Stimulated activated CD4-positive, alpha-beta T cell treated with anti-CD3 and anti-CD28 coated beads, Interleukin-15, amount 100 ng/mL, for 1 hour (primary cell): ENCODE measurements at places on chromosomes 7 and 10.
A peak's percentile ranks its signal among the peaks of the same experiment; 100 is the strongest.

- DNase-seq, result no peak
These were observed 77.4 kb upstream of the PPP1R9A start for GRCh38 chr7:94829987-94830386.

DNA sequence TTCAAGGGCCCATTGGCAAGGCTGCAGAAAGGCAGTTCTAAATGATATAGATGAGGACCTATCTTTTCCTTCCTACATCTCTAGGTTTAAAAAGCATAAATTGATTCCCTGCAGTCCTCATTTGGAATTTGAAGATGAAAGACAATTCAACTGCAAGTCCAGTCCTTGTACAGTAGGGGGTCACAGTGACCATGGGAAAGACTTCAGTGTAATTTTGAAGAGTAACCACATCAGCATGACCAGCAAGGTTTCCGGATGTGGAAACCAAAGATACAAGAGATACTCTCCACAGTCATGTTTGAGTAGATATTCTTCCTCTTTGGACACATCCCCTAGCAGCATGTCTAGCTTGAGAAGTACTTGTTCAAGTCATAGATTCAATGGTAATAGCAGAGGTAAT is 539.3 kb upstream of the TEX47 start:
- DNase-seq, result no peak

DNA sequence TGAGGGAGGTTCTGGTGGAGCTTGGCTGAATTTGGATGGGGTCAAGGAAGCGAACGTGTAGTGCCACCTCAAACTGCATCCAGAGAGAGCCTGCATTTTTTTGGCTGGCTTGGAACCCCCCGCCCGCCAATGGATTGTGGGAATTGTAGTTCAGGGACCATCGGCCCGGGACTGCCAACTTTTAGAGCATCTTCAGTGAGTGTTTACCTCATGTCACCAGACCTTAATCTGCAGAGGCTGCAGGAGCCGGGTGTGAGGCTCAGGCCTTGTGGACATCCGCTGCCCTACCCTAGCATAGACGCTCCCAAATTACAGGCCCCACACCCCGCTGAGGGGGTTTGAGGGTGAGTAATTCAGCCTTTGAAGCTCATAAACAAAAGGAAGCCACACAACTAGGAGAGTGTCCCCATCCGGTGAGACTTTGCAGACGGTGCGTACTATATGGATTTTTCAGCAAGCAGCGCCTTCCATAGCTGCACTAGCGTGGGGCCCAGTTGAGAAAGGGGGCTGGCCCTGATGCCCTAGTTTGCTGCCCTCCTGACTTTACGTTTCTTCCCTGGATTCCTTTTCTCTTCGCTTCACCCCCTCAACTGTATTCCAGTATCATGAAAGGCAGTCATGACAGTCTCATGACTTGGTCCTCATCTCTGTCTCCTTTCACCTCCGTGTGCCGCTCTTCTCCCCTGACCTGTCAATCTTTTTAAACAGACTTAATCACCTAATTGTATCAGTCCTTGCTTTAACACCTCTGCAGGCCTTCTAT is 717 bp downstream of the CNPY4 start:
- peak; percentile 49 for DNase-seq

DNA sequence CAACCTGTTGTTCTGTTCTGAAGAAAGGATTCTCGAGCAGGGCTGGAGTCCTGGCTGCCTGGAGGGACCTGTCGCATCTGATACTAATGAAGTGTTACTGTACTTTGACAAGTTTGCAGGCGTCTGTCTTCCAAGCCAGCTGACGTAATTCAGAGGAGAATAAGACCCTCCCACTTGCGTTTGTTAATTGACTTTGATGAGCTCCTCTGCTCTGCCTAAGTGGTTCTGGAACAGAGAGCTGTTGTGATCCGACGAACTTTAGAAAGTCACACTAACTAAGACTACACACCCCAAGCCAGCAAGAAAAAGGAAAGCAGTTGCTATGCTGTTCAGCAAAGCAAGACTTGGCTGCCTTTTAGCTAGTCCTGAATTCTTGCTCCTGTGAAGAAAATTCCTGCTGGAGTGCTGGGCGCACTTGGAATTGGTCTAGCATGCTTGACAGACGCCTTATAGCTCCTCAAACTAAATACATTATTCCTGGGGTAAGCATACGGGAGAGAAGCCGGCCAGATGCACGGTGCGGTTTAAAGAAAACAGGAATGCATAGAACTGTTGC is 200.3 kb downstream of the CACNB2 start:
- DNase-seq, result no peak

- no peak for DNase-seq
These were observed 639.7 kb upstream of the AUTS2 start for GRCh38 chr7:68958571-68958970.

- DNase-seq, result no peak
These were observed 712 bp downstream of the ITPRIP start for GRCh38 chr10:104337521-104337984.

DNA sequence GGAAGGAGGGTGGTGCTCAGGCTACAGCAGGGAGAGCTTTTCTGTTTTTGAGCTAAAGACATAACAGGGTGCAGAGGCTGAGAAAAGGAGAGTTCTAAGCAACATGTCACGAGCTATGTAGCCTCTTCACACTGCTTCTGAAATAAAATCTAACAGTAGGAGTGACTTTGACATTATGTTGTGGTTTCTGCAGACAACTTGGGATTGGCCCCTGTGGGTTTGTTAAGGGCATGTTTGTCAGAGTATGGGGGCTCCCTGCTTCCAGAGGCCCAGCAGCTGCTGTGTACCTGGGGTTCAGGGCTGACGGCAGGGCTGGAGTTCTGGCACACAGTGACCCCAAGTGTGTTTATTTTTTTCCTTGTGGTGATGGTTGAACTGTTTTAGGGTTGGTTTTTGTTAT is 24.7 kb downstream of the MMRN2 start:
- no peak for DNase-seq

DNA sequence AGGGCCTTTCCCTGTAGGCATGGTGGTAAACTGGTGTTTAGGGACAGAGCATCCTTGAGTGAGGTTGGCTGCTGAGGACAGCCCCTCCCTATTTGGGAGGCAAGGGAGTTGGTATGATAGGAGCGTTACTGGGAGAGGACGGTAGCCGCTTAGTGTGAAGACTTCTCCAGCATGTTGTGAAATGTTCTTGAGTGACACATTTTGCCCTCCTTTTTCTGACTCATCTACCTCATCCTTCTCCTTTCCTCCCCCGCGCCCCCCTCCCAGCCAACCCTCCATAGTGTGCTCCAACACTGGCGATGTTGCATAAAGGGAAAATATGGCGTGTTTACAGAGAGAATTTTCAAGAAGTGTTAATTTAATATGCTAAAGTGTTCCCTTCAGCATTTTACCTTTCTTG is 645.0 kb upstream of the GALNT17 start:
- DNase-seq, result no peak

DNA sequence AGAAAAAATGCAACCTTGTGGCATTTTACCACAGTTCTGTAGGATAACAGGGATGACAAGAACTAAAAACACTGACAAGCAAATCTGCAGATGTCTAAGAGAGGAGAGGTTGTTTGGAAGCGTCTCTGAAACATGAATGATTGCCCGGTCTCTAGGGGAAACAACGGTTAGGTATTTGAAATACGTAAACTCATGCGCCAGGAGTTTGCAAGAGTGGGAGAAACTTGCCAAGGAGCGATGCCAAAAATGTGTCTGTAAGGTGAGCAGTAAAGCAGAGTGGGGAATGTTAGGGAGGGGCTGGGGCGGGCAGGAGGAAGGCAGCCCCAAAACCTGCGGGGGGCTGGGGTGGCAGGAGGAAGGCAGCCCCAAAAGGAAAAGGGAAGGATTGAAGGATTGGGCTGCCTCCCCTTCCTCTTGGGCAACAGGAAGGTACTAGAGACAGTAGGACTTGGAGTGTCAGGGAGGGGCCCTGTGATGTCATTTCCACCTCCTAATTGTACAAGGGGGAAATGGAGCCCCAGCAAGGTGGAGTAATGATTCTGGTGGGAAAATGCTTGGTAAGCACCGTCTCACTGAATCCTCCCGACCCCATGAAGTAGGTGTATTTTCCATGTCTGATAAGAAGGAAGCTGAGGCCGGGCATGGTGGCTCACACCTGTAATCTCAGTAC is 33.2 kb upstream of the PLEKHA1 start:
- DNase-seq, result no peak

GRCh38 chr7:116167177-116167576 is 43.2 kb upstream of the TES start:
- DNase-seq, result no peak

DNA sequence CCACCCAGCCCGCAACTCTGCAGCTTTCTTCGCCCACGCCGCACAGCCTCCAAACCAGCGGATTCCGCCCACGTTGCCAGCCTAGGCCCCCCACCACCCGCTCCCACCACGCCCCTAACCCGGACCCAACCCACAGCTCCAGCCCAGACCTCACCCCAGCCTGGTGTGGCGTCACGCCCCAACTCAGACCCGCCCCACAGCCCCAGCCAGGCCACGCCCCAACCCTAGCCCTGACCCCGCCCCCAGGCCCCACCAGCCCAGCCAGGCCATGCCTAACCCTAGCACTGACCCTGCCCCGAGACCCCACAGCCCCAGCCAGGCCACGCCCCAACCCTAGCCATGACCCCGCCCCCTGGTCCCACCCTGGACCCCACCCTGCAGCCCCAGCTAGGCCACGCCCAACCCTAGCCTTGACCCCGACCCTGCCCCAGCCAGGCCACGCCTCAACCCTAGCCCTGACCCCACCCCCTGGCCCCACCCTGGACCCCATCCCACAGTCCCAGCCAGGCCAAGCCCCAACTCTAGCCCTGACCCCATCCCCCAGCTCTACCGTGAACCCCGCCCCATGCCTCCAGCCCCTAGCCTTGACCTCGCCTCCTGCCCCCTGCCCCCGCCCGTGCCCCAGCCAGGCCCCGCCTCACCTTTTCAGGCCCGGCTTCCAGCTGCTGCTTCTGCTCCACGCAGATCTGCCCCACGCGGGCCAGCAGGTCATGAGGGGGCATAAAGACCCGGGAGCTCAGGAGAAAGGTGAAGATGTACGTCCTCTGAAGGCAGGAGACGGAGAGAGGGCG is 64.0 kb downstream of the RASGEF1A start:
- DNase-seq, result no peak
